ENCODE measurements at places on chromosomes 4 and X.

GRCh38 chr4:98802770-98803198 lies 126.1 kb downstream of the EIF4E start:
- DNase-seq, result no peak

GRCh38 chr4:168334053-168334452 lies 15.5 kb upstream of the DDX60 start:
- DNase-seq, result no peak

- DNase-seq, result no peak
These were observed 66.9 kb upstream of the DAPP1 start for GRCh38 chr4:99749445-99750391.

DNA sequence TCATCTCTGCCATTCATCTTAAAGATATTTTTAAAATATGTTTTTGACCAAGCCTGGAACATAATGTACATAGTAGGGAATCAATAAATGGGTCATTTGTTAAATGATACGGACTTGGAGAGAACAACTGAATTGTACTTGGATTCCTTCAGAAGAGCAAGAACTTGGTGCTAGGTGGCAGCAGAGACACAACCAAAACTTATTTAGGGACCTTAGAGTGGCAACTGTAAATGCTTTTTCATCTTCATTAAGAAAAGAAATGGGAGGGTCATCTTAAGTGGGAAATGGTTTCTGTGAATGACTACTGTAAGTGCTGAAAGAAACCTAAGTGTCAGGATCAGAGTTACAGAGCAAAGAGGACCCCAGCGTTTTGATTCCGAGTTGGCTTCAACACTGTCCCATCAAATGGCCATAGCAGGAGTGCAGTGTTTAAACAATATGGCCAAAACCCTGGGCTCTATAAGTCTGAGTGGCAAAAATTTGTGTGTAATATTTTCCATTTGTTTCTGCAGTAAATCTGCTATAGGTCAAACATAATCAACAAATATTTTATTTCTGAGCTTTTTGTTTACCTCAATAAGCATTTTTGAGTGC lies 213.6 kb downstream of the PALLD start:
- DNase-seq, result peak; percentile 81

- DNase-seq, result peak; percentile 15
These were observed 31.5 kb upstream of the ELF2 start for GRCh38 chr4:139208404-139208945.

GRCh38 chrX:39204353-39204752 lies 403.1 kb downstream of the MID1IP1 start:
- no peak for DNase-seq

DNA sequence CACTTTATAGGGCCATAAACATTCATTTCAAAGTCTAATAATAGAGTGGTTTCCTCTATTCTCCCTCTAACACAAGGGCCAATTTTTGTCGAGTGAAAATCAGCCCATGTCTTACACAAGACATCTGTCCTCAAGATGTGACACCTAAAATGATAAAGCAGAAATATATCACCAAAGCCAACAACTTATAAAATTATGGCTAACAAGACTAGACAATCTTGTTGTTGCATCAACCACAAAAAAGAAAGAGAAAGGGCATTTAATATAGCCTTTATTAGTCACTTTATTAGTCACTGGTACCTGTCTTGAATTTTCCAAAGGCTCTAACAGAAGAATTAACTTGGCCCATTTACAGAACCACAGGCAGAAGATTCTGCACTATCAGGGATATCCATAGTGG lies 161.6 kb downstream of the SMIM20 start:
- DNase-seq, result no peak

GRCh38 chr4:83320548-83320947 lies 14.1 kb downstream of the HPSE start:
- DNase-seq, result peak; percentile 35

DNA sequence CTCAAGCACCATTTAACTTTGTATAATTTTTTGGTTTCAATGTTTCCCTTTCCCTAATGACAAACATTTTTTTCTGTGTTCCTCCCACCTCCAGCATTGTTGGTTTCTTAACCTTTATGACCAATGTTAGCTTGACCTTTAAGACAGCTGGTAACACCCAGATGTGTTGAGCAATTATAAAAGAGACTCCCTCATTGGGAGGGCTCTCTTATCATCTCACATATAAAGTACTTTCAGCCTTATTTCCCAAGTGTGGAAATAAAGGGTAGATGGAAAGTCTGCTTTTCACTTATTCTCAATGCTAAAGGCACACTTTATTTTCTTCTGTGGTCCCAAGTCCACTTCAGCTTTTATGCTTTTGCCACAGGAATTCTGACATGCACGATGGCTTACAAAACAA lies 1420.4 kb downstream of the RAPGEF2 start:
- DNase-seq, result no peak

DNA sequence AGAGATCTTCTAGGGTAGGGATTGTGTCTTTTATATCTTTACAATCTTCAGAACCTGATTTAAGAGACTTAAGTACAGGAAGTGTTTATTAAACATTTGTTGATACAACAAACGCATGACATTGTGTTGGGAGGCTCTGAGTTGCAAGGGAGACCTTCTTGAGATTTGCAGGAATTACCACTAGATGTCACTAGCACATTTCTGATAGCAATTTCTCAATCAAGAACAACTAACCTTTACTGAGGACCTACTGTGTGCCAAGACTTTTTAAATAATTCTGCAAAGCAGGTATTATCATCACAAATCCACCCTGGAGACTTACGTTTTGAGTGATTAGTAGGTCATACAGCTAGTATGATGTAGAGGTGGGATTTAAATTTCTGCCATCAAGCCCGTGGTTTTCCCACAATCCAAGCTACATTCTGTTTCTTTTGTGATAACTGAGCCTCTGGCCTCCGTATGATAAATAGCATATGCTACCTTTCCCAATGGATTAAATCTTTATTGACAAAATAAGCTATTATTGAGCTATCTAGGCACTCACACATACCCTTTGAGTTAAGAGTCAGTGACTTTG lies 986.0 kb downstream of the CCSER1 start:
- DNase-seq, result peak; percentile 53

DNA sequence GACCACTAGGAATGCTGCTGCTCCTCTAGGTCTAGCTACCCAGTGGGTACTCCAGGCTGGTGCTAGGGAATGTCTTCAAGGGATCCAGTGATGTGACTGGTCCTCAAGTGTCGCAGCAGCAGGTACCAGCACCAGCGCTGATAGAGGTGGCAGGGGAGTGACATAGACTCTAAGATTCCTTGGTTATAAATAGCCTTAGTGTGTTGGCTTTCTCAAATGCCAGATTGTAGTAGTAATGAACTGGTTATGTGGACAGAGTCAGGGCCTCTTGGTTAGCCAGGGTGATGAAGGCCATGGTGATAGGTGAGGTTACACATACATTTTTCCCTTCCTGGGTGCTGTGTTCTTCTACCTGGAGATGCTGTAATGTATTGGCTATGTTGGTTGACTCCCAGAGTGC lies 38.3 kb downstream of the DCLK2 start:
- no peak for DNase-seq

DNA sequence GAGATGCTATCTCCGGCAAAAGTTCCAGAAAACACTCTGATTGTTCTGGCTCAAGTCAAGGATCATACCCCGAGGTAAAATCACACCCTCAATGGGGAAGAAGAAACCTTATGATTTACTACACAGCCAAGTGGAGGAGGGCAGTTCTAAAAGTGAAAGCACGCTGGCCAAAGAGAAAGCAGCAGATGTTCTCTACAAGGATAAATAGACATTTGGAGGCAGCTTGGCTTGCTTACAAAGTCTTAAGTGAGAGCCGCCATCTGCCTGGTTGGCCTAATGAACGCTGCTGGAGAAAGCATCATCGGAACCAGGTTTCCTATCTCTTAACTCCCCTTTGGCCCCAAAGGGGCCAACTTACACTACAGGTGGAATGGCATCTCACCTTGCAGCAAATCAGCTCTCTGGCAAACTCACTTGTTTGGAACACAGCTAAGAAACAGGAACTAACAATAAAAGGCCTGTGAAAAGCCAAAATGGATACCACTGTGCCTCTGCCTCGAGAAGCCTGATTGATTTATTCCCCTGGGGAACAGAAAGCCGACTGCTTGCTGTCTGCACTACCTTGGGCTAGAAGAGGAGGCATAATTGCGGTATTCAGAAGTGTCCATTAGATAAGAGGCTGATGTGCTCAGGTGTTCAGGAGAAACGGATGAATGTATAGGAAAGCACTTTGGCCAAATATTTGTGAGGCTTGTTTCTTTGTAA lies 22.8 kb downstream of the FRAS1 start:
- DNase-seq, result no peak

- DNase-seq, result peak; percentile 9
These were observed 86.5 kb downstream of the MAGED4 start for GRCh38 chrX:52271206-52271605.

- no peak for DNase-seq
These were observed 63.4 kb downstream of the STOX2 start for GRCh38 chr4:183968502-183968901.

DNA sequence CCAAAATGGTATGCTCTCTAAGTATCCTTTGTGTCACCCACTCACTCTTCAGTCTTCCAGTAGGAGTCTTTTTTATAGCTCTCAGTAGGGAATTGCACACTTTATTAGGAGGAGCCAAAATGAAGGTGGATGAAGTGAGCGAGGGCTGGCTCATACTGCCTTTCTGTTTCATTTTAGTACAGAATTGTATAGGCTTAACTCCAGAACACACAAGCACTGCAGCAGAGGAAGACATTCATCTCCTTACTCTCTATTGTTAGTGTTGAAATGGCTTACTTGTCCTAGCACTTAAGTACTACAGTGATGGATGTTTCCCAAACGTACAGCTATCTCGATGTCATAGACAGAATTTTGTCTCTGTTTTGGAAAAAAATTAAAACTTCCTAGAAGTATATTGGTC lies 327.3 kb upstream of the ATOH1 start:
- DNase-seq, result no peak

DNA sequence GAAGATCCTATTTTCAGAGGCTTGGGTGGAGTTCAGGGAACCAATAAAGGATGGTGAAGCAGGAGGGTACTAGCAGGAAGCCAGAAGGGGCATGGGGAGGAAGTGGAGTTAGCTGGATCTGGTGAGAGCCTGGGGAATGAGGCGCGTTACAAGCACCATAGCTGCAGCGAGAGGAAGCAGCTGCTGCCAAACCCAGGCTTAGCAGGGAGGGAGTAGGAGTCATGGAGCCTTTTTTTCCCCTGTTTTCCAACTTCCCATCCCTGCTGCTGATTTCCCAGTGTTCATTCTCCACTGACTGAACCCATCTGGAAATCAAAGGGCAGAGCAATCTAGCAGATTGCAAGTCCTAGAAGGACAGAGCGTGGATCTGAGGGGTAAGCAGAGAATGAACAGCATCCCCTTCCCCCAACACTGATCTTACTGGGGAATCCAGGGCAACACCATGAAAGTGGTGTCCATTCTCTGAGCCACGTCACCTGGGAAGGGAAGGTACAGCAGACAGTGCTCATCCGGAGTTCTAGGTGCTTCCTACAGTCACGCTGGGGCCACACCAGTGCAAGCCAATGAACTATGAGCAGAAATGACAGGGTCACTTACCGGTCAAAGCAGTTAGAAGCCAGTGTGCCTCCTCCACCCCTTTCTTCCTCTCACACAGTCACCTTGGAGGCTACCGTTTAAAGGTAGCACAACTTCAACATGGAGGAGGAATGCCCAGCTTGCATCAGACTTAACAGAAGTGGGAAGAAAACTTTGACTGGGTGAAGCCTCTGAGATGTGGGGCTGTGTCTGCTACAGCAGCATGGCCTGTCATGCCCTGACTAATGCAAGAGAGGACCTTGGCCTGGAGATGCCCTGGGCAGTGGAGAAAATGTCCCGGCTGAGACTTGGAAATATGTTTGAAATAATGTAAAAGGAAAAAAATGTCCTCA lies 36.7 kb downstream of the SMIM20 start:
- DNase-seq, result no peak

GRCh38 chrX:32877592-32877991 lies 333.8 kb downstream of the DMD start:
- DNase-seq, result peak; percentile 0

DNA sequence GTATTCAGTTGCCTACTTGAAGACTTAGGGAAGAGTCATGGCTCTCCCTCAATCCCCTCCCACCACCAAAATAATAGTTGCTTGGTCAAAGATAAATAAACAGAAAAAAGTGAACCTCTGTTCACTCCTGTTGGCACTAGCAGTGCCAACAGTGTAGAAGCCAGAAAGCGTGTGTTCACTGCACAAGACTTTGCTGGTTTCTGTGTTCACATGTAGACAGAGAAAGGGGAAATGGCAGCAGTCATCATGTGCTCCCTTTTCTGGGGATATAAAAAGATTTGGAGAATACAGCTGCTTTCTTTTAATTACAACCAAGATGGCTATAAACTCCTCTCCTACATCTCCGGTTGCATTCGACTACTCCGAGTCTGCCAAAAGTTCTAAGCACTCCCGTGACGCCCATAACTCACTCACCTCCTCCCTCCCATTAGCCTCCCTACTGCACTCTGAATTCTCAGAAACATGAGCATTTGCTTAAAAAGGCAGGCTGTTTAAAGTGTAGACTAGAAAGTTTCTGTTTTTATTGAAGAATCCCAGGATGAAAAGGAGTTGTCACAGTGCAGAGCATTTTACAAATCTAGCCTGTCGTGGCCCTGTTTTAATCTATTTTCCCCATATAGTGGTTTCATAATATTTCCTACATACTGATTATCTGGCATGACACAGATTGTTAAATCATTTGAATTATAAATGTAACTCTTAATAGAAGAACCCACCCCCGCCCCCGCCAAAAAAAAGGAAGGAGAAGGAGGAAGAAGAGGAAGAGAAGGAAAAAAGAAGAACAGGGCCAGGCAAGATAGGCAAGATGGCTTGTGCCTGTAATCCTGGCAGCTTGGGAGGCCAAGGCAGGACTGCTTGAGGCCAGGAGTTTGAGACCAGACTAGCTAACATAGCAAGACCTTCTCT lies 16.7 kb downstream of the LGI2 start:
- no peak for DNase-seq

- DNase-seq, result no peak
These were observed 144.1 kb downstream of the MGST2 start for GRCh38 chr4:139809757-139810140.
